ENCODE measurements at places on chromosomes 7 and 10. TPM values are rescaled to one million over a fixed set of nuclear protein-coding genes. Genes with fewer than 3 reads are reported as not detected.

SH2B2 gene
- 14.5 TPM for total RNA-seq

INMT gene
- total RNA-seq: 19.9 TPM

GPR15LG gene
- total RNA-seq: not detected

CLDN12 gene
- 35.5 TPM for total RNA-seq

NXPH1 gene
- not detected for total RNA-seq

AEBP1 gene
- 65.1 TPM for total RNA-seq

FZD8 gene
- 21.2 TPM for total RNA-seq

DNA sequence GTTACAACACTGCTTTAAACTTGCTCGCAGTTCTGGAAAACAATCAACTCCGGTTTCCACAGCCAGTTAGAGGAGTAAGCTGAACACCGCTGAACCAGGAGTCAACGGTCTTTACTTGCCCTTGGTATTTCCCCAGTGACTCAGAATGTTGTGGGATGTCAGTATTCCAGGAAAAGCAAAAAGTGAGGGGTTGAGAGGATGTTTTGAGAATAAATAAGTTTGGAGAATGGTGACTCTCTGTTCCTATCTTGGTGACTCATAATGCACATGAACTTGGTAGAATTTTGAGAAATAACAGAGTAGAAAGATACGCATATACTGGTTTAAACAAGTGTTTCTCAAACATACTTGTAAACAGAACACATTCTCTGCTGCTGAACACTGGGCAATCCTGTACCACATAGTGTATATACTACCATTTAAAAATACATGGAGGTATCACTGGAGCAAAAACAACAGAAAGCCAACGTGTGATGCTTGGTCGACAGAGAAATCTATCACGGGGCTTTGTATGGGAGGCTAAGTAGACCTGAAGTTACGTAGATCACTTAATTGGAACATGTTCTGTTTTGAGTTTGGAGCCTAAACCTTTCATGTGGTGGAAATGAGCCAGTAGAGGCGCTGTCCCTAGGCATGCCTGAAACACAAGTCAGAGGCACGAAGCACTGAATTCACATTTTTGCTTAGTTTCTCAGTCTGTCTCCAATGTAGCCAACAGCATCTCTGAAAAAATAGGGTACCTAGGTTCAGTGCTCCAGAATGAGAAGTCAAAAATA lies 534.3 kb downstream of the PARD3 start:
- no peaks in the 10 kb centered on the region for H3K36me3 ChIP-seq
- no peak for DNase-seq
- no peaks in the 10 kb centered on the region for H3K27me3 ChIP-seq
- no peaks in the 10 kb centered on the region for H3K4me1 ChIP-seq
- no peak overlapping the region for H3K4me3 ChIP-seq

DNA sequence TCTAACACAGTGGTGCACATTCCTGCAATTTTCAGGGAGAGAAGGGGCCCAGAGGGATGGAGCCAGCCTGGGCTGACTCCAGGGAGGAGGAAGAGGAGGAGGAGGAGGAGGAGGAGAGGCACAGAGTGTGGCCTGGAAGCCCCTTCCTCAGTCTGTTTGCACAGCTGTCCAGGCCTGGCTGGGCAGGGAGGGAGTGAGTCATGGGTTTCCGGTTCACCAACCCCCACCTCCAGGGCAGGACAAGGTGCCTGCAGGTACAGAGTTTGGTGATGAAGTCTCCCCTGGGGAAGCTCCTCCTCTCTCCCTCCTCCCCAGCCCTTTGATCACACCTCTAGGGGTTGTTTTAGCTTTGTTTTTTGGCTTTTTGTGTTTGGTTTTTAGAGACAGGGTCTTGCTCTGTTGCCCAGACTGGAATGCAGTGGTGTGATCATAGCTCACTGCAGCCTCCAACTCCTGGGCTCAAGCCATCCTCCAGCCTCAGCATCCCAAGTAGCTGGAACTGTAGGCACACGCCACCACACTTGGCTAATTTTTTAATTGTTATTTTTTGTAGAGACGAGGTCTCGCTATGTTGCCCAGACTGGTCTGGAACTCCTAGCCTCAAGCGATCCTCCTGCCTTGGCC lies 77.5 kb upstream of the CUX1 start:
- no peak overlapping the region for H3K4me3 ChIP-seq
- H3K27ac ChIP-seq: no peak overlapping the region
- H3K4me1 ChIP-seq: peaks cover 13% of the 10 kb centered on the region

GRCh38 chr7:95596198-95597063 lies at the start of gene PDK4:
TSS of gene PDK4 (minus strand) at chr7:95596516. CDS start at chr7:95596293, 223 bp downstream.
- H3K4me3 ChIP-seq: peak within 1 kb of the TSS; percentile 53
- peak within 1 kb of the TSS; percentile 93 for H3K27ac ChIP-seq
- H3K4me1 ChIP-seq: peaks cover 32% of the 10 kb centered on the region

GRCh38 chr7:139091677-139091996 lies 17.9 kb downstream of the ZC3HAV1 start:
- H3K27ac ChIP-seq: no peak overlapping the region
- peaks cover 30% of the 10 kb centered on the region for H3K4me1 ChIP-seq
- no peak overlapping the region for H3K4me3 ChIP-seq
- DNase-seq: no peak

- peak overlapping the region; percentile 63 for H3K4me3 ChIP-seq
- H3K4me1 ChIP-seq: peaks cover 27% of the 10 kb centered on the region
- no peaks in the 10 kb centered on the region for H3K36me3 ChIP-seq
- peak; percentile 83 for DNase-seq
- H3K27ac ChIP-seq: peak overlapping the region; percentile 96
Observed at GRCh38 chr10:79981450-79982361, 32.8 kb upstream of the SFTPD start.

DNA sequence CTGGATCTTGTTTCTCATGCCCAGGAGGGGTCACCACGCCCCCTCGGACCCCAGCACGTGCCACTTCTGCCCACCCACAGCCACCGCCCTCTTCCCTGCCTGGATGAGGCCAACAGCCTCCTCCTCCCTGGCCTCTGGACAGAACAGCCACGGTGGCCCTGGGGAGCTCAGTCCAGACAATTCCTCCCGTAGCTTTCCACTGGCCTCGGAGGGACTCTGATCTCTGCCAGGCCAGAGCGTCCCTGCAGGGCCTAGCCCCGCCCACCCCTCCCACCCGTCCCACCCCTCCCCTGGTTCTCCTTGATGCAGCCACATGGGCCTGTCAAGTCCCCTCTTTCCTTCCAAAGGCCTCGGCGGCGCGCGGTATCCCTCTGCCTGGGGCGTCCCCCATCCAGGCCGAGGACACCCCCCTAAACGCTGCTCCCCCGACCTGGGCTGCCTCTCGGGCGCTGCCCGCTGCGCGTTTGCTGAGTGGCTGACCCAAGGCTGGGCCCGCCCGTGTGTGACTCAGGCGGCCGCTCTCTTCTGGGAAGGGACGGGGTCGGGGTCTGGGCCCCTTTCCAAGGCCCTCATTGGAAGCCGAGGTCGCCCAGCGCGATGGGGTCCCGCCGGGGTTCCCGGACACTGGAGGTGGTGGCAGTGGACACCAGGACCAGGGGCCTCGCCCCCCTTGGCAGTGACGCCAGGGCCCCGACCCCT lies 557 bp downstream of the TMEM120A start:
- peak overlapping the region; percentile 70 for H3K27ac ChIP-seq
- DNase-seq: peak; percentile 68
- H3K4me3 ChIP-seq: peak overlapping the region; percentile 56
- H3K27me3 ChIP-seq: no peaks in the 10 kb centered on the region
- H3K36me3 ChIP-seq: no peaks in the 10 kb centered on the region

GRCh38 chr7:32871624-32872371 lies 19.8 kb downstream of the KBTBD2 start:
- H3K36me3 ChIP-seq: peaks cover 31% of the 10 kb centered on the region
- H3K27me3 ChIP-seq: no peaks in the 10 kb centered on the region
- DNase-seq: no peak
- H3K27ac ChIP-seq: no peak overlapping the region
- H3K4me1 ChIP-seq: peaks cover 3% of the 10 kb centered on the region

- peak overlapping the region; percentile 91 for H3K4me3 ChIP-seq
- no peaks in the 10 kb centered on the region for H3K36me3 ChIP-seq
- H3K4me1 ChIP-seq: peaks cover 51% of the 10 kb centered on the region
- H3K27ac ChIP-seq: peak overlapping the region; percentile 98
- peak; percentile 60 for DNase-seq
Observed at GRCh38 chr10:80204677-80205476, 460 bp downstream of the ANXA11 start.

DNA sequence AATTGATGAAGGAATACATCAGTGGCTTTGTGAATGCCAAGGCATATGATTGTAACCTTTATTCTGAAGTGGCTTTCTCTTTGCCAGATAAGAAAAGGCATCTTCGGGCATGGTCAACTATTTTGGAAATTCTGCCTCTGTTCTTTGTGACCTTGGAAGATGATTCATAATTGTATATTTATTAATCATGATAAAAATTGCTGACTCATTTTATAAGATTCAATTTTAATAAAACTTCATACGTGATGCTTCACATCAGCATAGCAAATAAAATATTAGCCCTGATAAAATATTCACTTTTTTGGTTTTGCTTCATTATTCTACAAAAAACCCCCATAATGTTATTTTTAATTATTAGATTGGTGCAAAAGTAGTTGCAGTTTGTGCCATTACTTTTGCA lies 200.5 kb downstream of the MACC1 start:
- no peak overlapping the region for H3K4me3 ChIP-seq
- DNase-seq: no peak
- no peaks in the 10 kb centered on the region for H3K36me3 ChIP-seq
- no peak overlapping the region for H3K27ac ChIP-seq

- H3K36me3 ChIP-seq: no peaks in the 10 kb centered on the region
- no peak overlapping the region for H3K27ac ChIP-seq
- no peaks in the 10 kb centered on the region for H3K27me3 ChIP-seq
Observed at GRCh38 chr10:22580711-22581110, 133.7 kb downstream of the PIP4K2A start.

DNA sequence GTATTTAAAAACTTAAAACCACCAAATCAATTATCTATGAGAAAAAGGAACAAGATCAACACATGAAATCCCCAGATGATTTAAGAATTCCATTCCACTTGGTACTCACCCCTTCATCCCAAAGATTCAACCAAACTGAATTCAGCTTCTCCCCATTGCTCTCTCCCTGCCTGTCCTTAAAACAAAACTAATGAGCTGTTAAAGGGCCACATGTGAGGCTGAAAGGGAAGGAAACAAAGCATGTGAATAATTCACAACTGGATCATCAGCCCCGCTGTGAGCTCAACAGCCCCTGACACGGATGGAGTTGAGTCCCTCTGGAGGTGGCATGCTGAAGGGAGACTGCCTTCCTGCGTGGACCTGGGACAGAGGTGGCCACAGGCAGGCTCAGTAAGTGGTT lies 32.9 kb downstream of the VOPP1 start:
- DNase-seq: no peak
- no peaks in the 10 kb centered on the region for H3K27me3 ChIP-seq
- no peaks in the 10 kb centered on the region for H3K36me3 ChIP-seq
- no peak overlapping the region for H3K4me3 ChIP-seq
- H3K4me1 ChIP-seq: peaks cover 15% of the 10 kb centered on the region

GRCh38 chr7:17369691-17370426 lies 71.4 kb downstream of the AHR start:
- DNase-seq: no peak
- no peak overlapping the region for H3K4me3 ChIP-seq
- H3K4me1 ChIP-seq: no peaks in the 10 kb centered on the region

DNA sequence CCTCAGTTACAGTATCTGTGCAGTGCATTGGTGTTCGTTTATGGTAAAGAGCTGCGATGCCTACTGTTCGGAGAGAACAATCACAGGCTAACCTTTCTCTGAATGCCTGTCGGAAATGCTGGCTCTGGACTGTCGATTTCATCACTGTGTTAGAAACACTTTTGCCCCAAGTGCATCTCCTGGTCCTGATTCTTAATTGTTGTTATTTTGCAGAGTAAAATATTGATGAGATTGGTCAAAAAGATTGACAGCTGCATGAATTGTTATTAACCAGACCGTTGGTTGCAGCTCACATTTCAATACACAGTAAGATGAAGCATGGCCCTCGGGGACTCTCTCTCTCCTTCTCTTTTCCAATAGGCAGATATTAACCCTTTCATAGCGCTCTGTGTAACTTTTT lies 557.4 kb upstream of the ADARB2 start:
- no peaks in the 10 kb centered on the region for H3K4me1 ChIP-seq
- H3K27me3 ChIP-seq: no peaks in the 10 kb centered on the region
- no peak overlapping the region for H3K4me3 ChIP-seq
- H3K27ac ChIP-seq: no peak overlapping the region
- DNase-seq: no peak

- H3K27ac ChIP-seq: peak overlapping the region; percentile 17
- H3K36me3 ChIP-seq: no peaks in the 10 kb centered on the region
- H3K27me3 ChIP-seq: no peaks in the 10 kb centered on the region
- no peak for DNase-seq
Observed at GRCh38 chr7:70569335-70569819, 562.6 kb upstream of the GALNT17 start.

DNA sequence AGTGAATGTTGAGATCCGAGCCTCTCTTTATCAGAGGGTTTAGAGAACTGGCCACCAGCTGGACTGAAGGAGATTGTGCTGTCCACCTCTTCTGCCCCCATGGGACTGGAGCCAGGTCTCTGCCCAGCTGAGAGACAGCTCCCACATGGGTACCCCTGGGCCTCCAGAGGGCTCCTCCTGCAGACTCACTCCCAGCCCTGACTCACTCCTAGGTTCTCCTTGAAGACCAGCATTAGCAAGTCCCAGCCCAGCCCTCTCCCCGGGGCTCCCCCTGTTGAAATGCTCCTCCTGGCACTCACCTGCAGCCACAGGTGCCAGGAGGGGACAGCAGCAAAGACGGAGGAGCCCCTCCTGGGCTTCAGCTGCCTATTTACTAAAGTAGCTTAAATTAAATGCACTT lies 126.9 kb downstream of the CXCL12 start:
- no peak overlapping the region for H3K4me3 ChIP-seq
- no peak overlapping the region for H3K27ac ChIP-seq
- H3K4me1 ChIP-seq: no peaks in the 10 kb centered on the region
- no peaks in the 10 kb centered on the region for H3K27me3 ChIP-seq

GRCh38 chr10:80259405-80259871 lies 30.0 kb downstream of the MAT1A start:
- H3K36me3 ChIP-seq: no peaks in the 10 kb centered on the region
- no peak for DNase-seq
- no peak overlapping the region for H3K27ac ChIP-seq
- H3K27me3 ChIP-seq: no peaks in the 10 kb centered on the region

DNA sequence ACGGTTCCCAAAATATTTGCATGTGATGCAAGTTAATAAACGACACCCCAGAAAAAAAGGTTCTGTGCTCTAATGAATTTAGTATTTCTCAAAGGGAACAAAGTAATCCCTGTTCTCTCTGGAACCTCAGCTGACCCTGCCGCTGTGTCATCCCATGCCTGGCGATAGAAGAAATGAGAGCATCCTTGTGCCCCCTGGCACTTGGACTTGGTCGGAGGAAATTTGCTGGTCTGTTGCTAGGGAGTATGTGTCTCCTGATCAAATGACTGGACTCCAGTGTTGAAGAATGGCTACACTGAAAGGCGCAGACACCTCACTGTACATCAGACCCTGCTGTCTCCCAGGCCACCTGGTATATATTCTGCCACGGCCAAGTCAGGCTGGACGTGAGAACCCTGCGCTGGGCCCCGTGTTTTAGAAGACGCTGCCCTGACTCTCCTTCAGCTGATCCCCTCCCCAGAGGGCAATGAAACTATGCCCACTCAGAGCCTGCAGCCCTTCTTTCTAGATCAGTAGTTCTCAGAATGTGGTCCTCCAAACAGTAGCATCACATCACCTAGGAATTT lies 67.2 kb downstream of the THNSL1 start:
- H3K4me1 ChIP-seq: peaks cover 40% of the 10 kb centered on the region
- peak; percentile 30 for DNase-seq
- H3K27ac ChIP-seq: peak overlapping the region; percentile 13
- no peaks in the 10 kb centered on the region for H3K27me3 ChIP-seq

GRCh38 chr10:15879058-15879457 lies 18.8 kb upstream of the MINDY3 start:
- DNase-seq: no peak
- H3K27me3 ChIP-seq: no peaks in the 10 kb centered on the region
- no peak overlapping the region for H3K4me3 ChIP-seq
- no peaks in the 10 kb centered on the region for H3K36me3 ChIP-seq
- no peak overlapping the region for H3K27ac ChIP-seq
